Putamen (tissue), 1 donor: ENCODE measurements at places on chromosomes 12 and 14.

DNA sequence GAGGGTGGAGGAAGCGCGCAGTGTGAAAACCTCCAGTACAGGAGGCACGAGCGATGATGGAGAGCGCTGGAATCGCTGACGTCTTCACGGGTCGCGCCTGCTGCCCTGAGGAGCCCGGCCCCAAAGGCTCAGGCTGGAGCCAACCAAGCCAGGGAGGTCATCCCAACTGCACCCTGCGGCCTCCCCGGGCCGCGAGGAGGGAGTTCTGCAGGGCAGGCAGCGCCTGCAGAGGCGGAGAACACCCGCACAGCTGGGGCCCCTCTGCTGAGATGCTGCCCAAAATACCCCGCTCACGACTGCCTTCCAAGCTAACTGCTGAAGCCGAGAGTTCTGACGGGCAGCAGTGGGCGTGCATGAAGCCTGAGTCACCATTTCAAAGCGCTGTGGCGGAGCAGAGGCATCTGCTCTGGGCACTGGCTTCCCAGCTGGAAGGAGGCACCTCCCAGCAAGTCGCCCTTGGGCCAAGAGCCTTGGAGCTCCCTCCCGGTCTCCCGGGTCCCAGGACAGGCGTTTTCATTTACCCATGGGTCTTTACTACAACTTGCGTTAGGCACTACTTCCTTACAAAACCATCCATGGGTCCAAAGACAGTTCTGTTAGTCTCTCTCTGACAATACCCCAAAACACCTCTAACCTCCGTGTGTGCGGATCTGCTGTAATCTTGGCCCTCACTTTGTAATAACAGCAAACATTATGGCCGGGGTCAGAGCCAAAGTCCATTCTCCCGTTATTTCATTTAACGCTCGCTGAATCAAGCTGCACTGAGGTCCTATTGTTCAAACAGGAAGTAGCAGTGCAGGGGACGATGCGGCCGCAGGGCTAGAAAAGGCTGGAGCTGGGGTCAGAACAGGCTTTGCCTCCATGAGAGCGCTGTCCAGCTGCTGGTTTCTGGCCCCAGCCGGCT, 60.1 kb upstream of the RIMBP2 start:
- peak; percentile 53 for DNase-seq

GRCh38 chr14:45807178-45807899, 554.3 kb upstream of the MIS18BP1 start:
- DNase-seq: no peak

- peak; percentile 63 for DNase-seq
These were observed at the start of gene CSRP2 for GRCh38 chr12:76878899-76879709. CSRP2 (minus strand) TSS chr12:76879019; CDS start chr12:76866260, 12,759 bp downstream.

GRCh38 chr14:93085911-93086310, 29.8 kb downstream of the ITPK1 start:
- DNase-seq: no peak

DNA sequence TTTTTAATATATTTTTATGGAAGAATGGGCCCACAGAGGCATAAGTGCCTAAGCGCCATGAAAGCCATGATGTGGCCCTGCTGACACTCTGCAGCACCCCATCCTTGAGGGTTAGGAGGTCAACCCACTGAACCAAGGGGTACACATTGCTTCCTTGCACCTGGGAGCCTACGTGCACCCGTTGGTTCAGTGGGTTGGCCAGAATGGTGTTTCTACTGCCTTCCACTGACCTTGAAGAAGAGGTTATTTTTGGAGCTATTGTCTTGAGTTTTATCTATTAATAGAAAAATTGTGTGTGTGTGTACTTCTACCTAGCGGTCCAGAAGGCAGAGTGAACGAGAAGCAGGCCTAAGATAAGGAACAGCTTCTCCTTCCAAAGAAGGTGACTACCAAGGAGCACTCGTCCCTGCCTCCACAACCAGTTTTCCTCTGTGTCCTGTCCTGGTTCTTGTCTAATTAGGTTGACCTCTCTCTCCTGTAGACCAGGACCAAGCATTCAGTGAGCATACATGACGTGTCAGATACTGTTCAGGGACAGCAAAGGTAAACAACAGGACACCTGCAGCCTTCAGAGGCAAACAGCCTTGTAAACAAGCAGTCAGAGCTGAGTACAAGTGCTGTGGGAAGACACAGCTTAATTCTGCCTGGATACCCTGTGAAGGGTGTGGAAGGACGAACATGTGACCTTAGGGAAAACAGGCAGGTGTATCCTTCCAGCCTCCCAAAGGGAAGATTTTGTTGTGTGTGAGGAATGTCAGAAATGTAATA, 30.4 kb upstream of the PLEK2 start:
- no peak for DNase-seq

GRCh38 chr14:78700236-78700635, 530.1 kb downstream of the NRXN3 start:
- DNase-seq: no peak

DNA sequence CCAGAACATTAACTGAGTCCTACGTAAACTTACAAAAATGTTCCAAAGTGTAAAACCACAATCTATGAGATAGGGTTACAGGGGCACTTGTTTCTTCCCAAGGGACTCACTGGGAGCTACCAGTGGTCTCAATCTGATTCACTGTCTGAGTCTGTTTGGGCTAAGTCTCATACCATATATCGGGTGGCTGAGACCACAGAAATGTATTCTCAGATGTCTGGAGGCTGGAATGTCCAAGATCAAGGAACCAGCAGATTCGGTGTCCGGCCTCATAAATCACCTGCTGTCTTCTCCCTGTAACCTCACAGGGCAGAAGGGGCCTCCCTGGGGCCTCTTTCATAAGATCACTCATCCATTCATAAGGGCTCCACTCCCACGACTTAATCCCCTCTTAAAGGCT, 616.3 kb upstream of the TMEM132C start:
- DNase-seq: no peak

DNA sequence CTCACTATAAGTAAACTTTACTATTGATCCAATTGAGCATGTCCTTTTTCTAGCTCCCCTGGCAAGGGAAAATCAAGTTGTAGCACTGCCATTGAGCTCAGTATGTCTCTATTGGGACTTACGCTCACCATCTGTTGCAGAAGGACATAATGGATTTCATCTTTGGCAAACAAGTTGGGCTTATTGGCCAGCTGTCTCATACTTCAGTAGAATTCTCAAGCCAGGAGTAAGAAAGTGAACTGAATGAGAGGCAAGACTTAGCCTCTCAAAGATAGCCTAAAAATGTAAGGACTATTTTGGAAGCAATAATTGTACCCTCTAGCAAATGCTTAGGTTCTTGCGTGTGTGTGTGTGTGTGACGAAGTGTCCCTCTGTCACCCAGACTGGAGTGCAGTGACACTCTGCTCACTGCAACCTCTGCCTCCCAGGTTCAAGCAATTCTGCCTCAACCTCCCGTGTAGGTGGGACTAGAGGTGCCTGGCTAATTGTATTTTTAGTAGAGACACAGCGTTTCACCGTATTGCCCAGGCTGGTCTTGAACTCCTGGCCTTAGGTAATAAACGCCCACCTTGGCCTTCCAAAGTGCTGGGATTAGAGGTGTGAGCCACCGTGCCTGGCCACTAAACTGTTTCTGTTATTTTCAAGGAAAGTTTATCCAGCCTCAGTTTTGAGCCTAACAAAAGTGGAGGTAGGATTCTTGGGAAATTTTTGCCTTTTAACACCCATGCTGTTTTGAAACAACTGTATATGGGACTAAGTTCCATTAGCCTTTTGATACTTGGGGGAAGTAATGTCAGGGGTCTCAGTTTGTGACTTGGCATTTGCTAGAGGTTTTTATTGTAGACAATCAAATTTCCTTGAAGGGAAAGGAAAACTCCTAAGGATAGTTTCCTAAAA, 7.0 kb downstream of the HNRNPA1 start:
- DNase-seq: no peak

DNA sequence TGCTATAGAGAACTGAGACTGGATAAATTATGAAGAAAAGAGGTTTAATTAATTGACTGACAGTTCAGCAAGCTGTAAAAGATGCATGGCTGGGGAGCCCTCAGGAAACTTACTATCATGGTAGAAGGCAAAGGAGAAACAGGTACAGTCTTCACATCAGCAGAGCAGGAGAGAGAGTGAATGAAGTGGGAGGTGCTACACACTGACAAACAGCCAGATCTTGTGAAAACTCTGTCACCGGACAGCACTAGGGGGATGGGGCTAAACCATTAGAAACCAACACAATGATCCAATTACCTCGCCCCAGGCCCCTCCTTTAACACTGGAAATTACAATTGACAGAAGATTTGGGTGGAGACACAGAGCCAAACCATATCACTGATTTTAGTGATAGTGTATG, 682.4 kb downstream of the SLC16A7 start:
- DNase-seq: no peak

DNA sequence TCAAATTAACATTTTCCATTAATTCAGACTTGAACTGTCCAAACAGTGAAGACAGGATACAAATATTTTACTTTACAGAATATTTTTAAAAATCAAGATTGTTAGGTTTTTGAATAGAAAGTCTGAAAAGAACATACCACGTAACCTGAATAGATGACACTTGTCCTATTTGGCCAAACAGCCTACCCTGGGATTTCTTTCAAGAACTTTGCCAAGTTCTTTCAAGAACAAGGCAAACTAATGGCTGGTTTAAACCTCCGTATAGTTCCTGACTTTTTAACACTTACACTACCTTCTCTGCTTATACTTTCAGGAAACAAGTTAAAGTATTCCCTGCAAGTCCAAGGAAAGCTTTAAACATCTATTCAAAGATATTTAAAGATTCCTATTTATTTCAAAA, 35.0 kb downstream of the MAP4K5 start:
- DNase-seq: peak; percentile 41

- DNase-seq: no peak
These were observed 30.3 kb downstream of the KITLG start for GRCh38 chr12:88549929-88550328.

GRCh38 chr12:9198012-9198411, 10.2 kb downstream of the PZP start:
- no peak for DNase-seq

GRCh38 chr14:97709552-97709951, 912.4 kb downstream of the VRK1 start:
- no peak for DNase-seq

GRCh38 chr12:81520064-81520945, 238.8 kb downstream of the PPFIA2 start:
- DNase-seq: no peak

DNA sequence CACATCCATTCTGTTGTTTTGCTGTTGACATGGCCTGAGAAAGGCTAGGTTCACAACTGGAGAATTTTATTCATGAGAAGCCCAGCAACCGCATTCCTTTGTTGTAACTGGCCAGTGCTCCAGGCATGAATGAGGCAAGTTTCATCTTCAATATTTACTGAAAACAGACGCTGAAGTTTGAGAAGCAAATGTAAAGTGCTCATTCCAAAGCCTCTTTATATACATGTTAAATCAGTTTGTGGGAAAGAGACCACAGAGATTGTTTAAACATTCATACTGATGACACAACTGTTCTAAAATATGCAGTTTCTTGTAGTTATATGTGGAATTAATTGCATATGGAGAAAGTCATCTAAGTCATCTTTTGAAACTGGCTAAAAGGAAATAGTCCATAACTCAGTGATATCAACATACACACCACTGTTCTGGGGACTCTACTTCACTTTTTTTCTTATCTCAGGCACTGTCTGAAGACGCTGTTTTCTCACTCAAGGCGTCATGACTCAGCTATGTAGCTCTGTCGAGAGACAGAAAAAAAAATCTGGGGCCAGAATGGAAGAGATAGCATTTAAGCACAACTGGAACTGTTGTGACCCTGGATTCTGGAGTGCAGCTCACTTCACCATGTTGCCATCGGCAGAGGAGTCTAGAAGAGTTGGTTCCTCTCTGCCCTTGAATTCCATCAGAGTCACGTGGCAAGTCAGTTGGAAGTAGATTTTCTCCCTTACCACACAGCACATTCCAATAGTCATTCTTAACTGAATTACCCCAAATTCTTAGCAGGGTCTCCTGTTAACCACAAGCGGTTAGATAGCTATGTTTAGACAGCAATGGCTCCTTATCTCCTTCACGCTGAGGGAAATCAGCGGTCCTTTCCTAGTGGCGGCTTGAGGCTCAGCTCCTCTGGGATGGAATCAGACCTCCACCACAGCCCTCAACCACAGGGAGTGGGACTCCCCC, 258.4 kb upstream of the HMGA2 start:
- no peak for DNase-seq

GRCh38 chr12:119384340-119384739, 49.8 kb downstream of the CCDC60 start:
- DNase-seq: no peak

GRCh38 chr14:56004786-56005185, 113.4 kb upstream of the PELI2 start:
- DNase-seq: no peak

- DNase-seq: peak; percentile 3
These were observed 170.6 kb downstream of the OTOGL start for GRCh38 chr12:80269803-80270552.

DNA sequence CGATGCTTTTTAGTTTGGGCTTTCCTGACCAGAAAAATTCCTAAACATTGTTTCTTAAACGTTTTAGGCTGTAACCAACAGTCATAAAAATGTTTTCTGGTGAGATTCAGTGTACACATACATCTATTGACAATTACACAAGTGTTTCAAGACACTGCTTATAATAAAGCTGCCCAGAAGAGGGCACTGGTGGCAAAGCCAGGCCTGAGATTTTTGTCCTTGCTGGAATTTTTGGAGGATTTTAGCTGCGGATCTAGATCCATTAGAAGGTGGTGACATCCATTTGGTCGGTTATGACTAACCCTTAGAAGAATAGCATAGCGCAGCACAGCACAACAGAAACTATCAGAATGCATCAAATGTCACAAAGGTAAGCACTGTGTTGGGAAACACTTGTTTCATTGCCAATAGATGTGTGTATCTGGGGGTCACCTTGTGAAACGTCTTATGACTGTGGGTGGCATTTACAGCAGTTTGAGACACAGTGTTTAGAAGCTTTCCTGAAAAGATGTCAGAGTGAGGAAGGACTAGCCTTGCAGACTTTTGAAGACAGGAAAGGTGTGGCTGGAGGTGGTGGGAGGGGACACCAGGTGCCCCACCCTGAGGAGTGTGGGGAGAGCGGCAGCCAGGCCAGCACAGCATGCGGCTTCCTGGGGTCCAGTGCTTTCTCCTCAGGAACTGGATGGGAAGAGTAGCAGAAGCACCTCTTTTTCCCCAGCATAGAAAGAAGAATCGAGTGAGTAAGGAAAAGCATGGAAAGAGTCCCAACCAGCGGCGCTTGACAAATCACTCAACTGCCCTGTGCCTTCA, 54.7 kb upstream of the FKBP4 start:
- DNase-seq: peak; percentile 25

- no peak for DNase-seq
These were observed 13.0 kb upstream of the NUDT14 start for GRCh38 chr14:105193916-105194782.

DNA sequence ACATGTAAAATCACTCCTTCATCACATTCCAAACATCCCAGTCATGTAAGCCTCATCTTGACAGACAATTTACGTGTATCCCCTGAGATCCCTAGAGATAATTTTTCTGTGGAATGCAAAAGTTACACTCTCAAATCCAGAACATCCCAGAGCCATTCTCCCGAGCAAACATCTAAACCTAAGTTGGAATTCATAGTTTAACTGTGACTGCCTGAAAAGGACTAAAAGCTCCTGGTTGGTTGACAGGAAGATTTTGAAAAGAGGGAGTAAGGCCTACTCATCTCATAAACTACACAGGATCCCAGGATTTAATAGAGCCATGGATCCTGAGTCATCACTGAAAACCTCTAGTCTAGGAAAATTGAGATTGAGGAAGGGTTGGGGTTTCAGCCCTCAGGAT, 123.6 kb downstream of the SCN8A start:
- no peak for DNase-seq

GRCh38 chr12:33357181-33357580, 82.4 kb downstream of the SYT10 start:
- DNase-seq: no peak
